Activated T-cell treated with anti-CD3 and anti-CD28 coated beads, Interleukin-2, amount 50 U/mL, for 48 hours (primary cell): ENCODE measurements at places on chromosomes 12 and 14.

GRCh38 chr12:124953689-124954405, 35.1 kb downstream of the DHX37 start:
- no peak for DNase-seq

- DNase-seq = no peak
These were observed 73.5 kb downstream of the ARMH4 start for GRCh38 chr14:58078471-58078870.

- no peak for DNase-seq
These were observed 24.9 kb downstream of the CATSPERB start for GRCh38 chr14:91706996-91707395.

DNA sequence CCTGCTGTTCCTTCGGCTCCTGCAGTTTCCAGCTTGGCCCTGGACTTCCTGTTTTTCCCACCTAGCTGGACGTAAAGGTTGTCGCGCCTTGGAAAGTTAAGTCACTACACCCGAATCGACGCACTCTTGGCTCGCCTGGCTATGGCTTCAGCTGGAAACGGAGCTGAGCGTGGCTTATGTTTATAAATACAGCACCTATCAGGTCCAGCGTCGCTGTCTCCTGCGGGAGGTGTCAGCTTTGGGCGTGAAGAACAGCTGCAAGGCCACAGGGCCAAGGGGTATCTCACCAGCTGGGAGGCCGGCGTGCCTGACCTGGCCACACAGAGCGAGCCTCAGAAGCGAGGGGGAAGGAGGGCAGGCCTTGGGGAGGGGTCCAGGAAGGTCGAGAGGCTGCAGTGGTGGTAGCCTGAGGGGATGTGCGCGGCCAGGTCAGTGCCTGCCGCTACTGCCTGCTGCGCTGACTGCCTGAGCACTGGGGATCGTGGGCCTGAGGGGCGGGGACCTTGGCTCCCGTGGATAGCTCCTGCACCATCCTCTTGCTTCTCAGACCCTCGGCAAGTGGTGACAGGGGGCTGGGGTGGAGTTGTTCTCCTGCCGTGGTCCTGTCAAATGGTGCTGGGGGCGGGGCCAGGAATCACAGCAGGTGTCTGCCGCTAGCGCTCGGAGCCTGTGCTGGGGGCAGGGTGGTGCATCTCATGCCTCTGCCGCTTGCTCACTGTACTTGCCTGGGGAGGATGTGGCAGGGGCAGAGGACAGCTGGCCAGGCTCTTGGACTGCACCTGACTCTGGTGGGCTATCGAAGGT, 12.5 kb downstream of the PACS2 start:
- no peak for DNase-seq

DNA sequence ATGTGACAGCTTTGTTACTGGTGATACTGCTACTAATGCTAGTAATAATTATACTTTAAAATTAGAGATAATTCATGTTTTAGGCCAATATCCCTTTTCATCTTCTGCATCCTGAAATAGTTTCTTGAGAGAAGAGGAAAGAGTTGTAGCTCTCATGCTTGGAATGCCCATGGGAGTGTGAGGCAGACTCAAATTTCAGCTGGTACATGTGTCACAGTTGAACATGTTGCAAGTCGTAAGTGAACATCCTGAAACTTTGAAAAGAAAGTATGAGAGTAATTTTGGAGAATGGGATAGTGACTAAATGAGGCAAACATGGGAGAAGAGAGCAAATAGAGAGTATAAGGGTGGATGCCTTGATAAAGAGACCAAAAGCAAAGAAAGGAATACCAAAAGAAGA, 168.0 kb downstream of the TMTC3 start:
- no peak for DNase-seq

GRCh38 chr14:60563113-60563512, 54.2 kb downstream of the SIX6 start:
- no peak for DNase-seq

DNA sequence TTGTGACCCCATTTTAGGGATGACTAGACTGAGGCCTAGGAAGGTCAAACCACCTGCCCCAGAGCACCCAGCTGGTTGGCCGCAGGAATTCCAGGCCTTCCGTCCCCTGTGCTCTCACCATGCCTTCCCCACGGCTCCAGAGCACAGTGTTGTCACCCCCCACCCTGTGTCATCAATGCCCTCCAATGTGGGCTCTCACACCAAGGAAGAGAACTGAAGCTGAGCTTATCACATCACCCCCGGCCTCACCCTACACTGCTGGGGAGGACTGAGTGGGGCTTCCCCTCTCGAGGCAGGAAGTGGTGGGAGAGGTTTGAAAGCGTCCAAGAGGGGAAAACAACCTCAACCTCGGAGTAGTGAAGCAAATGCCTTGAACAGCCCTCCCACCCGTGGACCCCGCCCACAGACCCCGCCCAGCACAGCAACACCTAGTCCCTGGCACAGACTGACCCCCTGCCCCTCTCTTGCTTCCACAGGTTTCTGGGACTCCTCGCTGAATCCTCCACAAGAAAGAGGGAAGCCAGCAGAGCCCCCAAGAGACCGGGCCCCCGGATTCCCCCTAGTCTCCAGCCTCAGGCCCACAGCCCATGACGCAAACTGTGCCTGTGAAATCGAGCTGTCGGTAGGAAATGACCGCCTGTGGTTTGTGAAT, 97.2 kb downstream of the LGMN start:
- DNase-seq = peak; percentile 87

DNA sequence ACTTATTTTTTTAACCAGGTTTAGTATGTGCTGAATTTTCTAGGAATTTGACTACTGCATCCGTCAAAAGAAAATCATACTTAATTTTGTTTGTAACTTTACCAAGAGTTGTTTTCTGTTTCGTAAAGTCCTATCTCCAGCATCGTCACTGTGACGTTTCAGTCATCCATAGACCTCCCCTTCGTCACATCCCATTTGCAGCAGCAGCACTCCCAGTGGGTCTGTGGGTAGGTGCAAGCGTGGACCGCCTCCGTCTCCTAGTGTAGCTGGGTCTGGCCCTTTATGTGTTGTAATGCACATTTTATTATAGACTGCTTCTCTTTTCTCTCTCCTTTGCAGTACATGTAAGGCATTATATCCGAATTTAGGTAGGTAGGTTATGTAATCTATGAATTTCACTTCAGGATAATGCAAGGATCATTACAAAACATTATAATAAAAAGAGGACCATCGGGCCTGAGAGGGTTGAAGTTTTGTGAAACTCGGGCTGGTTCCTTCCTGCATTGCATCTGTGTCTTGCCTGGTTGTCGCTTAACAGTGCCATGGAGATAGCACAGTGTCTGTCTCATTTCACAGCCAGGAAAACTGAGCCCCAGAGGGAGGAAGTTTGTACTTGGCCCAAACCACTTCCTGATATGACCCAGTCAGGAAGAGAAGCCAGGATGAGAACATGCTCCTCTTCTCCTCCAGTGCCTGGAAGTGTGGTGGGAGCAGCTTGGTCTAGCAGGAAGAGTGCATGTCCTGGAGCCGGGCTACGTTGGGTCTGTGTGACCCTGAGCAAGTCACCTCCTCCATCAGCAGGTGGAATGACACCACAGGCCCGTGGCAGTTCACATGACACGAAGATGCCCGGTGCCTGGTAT, 41.3 kb downstream of the EVL start:
- peak; percentile 62 for DNase-seq

DNA sequence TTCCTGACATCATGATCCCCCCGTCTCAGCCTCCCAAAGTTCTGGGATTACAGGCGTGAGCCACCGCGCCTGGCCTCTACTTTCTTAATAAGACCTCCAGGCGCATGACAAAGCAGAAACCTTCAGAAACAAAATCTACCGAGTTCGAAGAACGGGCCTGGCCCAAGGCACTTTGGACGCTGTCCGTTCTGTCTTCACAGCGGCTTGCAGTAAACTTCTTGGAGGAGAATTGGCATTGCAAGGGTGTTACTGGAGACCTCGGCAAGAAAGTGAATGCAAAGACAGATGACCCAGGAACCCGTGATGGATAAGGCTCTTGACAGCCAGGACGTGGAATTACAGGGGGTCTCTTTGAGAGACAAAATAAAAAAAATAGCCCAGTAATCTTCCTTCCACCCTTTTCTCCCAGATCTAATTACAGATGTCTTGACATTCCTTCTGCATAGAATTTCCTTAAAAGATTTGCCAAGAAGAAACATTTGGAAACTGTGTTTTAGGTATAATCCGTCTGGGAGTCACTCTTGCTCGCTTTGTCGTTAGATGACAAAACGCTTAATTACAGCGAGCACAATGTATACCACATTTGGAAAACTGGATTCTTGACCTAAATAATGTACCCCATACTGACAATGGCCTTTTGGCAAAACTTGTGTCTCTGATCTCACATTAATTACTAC, 83.2 kb upstream of the TBX3 start:
- DNase-seq = no peak

DNA sequence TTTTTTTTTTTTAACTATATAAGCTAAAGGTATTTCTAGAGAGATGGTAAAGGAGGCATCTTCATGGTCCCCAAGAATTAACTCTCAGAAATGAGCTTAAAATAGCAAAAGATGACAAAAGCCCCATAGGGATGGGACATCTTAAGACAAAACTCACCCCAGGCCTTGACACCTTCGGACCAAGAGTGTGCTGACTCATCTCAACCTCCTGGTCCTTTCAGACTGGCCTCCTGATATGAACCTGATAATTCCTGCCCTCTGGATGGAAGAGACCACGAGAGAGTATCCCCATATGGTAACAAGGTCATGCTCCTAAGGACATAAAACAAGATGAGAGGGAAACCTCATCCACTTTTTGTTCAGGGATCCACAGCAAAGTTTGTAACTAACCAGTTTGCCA, 8.4 kb upstream of the GMFB start:
- DNase-seq = no peak

- DNase-seq = no peak
These were observed 24.9 kb downstream of the RIN3 start for GRCh38 chr14:92538412-92538985.

DNA sequence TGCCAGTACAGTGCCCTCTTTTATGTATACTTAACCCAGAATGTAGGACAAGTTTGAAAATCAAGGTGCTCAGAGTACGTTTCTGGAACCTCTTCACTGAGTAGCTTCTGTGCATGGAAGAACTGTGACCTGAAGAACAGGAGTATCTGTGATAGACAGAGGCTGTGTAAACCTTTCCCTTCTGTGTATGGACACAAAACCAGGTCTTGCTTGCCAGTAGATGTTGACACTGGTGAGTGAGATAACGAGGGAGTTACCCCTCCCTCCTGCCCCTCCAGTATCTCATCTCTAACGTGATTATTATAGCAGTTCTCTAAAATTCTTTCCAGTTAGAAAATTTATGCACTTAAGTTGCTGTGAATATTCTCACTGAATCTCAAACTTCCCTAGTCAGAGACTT, 170.8 kb downstream of the RPL10L start:
- DNase-seq = no peak

- DNase-seq = no peak
These were observed 111.2 kb upstream of the NOVA1 start for GRCh38 chr14:26709019-26709418.

- no peak for DNase-seq
These were observed 54.2 kb downstream of the SPTB start for GRCh38 chr14:64825509-64825908.

DNA sequence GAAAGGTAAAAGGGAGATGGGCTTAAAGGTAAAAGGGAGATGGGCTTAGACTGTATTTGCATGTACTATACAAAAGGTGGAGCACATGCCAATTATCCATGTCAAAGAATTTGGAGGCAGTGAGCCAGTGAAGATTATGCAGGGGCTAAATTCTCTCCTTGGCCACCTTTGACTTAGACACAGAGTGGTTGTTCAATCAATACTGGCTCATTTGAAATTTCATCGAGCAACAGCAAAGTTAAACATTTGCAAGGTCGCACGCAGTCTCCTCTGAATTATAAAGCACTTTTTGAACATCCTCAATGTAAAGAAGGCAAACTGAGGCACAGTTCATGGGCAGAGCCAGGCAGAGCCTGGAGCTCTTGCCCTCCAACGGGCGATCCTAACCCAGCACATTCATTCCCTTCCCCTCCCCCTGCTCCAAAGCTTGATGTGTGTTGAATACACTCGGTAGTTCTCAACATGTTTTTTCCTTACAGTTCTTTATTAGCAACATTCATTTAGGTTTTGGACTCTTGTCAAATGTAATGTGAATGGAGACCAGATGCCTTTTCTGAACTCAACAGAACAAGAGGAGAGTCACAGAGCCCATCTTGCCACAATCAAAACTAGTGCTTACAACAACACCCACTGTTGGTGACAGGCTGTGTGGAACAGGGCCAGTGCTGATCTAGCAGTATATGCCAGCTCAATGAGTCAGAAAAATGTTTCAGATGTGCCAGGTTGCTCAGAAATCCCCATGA, 169.7 kb upstream of the G2E3 start:
- no peak for DNase-seq

GRCh38 chr12:71694099-71694820, 8.4 kb downstream of the TMEM19 start:
- no peak for DNase-seq

GRCh38 chr12:18567787-18568186, 170.0 kb downstream of the PLCZ1 start:
- DNase-seq = no peak
